ENCODE measurements at places on chromosomes 11 and 22. TPM values are rescaled to one million over a fixed set of nuclear protein-coding genes. Genes with fewer than 3 reads are reported as not detected.

Gene STIP1
- 132 TPM for polyA plus RNA-seq

Gene OR4D11
- not detected for polyA plus RNA-seq

DNA sequence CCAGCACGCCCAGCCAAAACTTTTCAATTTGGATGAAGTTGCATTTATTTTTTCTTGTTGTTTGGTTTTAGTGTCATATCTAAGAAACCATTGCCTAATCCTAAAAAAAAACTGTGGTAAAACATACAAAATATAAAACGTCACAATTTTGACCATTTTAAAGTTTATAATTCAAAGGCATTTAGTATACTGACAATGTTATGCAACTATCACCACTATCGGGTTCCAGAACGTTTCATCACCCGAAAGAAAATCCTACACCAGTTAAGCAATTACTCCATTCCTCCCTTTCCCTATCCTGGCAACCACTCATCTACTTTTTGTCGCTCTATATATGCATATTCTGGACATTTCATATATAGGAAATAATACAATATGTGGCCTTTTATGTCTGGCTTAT, 30.5 kb upstream of the PHOX2A start:
- DNase-seq, result no peak

GRCh38 chr11:111776398-111777093, 10.4 kb upstream of the PPP2R1B start:
- no peak for DNase-seq

DNA sequence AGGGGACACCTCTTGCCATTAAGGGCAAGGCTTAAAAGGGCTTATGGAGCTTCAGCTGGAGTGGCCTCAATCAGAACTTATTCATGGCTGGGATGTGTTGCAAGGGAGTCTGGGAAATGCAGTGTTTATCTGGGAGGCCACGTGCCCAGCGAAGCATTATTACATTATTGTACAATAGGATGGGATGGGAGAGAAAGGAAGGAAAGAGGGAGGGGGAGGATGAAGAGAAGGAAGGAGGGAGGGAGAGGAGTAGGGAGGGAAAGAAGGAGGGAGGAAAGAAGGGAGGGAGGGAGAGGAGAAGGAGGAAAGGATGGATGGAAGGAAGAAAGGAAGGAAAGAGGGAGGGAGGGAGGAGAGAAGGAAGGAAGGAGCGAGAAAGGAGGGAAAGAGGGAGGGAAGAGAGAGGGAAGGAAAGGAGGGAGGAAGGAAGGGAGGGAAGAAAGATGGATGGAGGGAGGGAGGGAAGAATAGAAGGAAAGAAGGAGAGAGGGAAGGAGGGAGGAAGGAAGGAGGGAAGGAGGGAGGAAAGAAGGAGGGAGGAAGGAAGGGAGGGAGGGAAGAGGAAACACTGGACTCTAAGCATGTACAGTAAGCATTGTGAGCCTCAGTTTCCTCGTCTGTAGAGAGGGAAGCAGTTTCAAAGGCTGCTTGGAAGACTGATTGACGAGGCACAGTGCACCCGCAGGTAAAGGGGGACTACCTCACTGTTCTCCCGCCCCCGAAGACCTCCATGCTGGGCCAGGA, 62.2 kb downstream of the MYEOV start:
- no peak for DNase-seq
